Activated CD4-positive, alpha-beta T cell treated with anti-CD3 and anti-CD28 coated beads, Interleukin-2, amount 50 U/mL, for 4 hours (primary cell): ENCODE measurements at places on chromosomes 3 and 15.

- no peak for DNase-seq
Observed at GRCh38 chr15:100256101-100256969, 85.4 kb downstream of the ADAMTS17 start.

- DNase-seq: no peak
Observed at GRCh38 chr3:40741729-40742128, 217.0 kb downstream of the ZNF621 start.

DNA sequence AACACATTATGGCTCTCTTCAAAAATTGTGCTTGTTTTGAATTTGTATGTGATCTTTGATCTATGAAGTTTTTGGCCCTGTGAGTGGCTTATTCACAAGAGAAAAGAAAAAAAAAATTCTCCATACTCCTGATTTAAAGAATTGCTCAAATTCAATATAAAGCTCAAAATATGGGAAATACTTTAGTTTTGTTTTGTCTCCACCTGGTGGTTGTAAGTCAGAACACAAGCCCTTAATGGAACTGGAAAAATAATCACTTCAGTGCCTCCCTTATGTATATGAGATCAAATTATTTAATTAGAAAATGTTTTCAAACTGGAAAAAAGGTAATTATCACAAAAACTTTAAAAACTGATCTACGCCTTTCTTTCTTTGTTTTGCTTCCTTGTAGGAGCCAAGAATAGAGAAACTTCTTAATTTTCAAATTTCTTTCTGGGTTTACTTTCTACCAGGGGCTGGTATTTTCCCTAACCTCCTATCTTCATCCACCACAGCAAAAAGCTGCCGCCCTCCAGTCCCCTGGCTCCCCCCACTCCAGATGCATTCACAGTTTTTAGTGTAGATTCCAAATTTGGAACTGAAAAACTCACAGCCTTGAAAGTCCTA is 50.6 kb downstream of the SERP1 start:
- DNase-seq: no peak

- no peak for DNase-seq
Observed at GRCh38 chr3:43584043-43584826, 37.6 kb downstream of the ANO10 start.

DNA sequence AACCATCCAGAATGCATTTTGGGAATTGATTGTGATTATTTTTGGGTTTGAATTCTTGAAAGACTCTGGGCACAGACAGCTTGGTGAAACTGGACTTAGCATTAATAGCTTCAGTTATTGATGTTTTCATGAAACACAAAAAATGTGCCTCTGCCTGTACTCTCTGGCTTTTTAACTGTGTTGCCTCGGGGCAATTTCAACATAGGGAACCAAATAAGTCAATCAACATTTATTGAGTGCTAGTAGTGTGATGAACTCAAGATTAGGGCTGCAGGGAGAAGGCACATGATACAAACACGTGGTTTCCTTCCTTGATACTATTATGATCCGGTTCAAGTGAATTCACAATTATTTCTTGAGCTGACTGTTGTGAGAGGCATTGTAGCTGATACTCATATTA is 50.8 kb downstream of the UNC13C start:
- no peak for DNase-seq

- no peak for DNase-seq
Observed at GRCh38 chr3:42095540-42095939, 4.4 kb downstream of the TRAK1 start.

DNA sequence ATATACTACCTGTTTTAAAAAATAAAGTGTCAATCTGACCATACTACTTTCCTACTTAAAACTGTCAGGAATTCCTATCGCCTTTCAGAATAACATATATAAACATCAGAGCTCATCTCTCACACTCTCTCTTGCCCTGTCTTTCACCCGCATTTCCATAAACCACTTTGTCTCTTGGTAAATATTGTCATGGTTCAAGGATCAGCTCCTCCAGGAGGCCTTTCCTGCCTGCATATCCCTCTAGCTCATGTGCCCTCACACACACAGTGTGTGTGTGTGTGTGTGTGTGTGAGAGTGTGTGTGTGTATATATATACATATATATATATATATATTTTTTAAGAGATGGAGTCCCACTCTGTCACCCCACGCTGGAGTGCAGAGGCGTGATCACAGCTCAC is 6.7 kb downstream of the SUMF1 start:
- DNase-seq: no peak
